ENCODE measurements at places on chromosomes 7 and 10.

DNA sequence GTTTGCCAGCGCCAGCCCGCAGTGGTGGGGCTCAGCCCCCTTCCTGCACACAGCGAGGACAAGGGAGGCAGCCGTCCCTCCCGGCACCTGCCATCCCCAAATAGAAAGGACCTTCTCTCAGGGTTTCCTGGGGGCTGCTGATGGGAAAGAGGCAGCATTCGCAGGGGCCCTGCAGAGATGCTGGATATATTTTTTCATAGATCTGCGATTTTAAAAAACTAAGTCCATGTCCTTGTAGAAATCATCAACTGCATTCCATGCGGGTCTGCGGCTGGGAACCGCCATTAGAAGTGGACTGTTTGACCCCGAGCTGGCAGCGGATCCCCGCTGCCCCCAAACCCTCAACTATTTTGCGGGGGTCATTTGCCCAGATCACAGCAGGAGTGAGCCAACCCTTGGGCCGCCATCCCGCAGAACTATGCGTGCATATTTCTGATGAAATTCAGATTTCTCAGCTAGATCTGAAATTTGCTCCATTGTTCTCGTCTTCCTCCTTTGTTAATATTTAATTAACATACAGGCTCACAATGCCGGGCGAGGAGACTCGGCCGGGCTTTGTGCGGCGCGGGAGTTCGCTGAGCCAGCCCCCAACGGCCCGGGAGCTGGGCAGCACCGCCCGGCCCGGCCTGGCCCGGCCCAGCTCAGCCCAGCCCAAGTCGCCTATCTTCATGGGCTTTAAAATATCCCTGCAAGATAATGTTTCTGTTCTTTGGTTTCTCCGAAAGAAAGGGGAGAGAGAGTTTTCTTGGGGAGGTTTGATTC lies 2.0 kb downstream of the EN2 start:
- H3K27me3 ChIP-seq: peaks cover 59% of the 10 kb centered on the region
- peaks cover 20% of the 10 kb centered on the region for H3K4me1 ChIP-seq
- H3K27ac ChIP-seq: peak overlapping the region; percentile 69
- peak overlapping the region; percentile 86 for H3K4me3 ChIP-seq
- no peak for DNase-seq
- H3K36me3 ChIP-seq: peaks cover 40% of the 10 kb centered on the region

- H3K4me3 ChIP-seq: peak overlapping the region; percentile 94
- peaks cover 17% of the 10 kb centered on the region for H3K4me1 ChIP-seq
Measured at GRCh38 chr10:75407713-75408508, 6.3 kb upstream of the ZNF503 start.

DNA sequence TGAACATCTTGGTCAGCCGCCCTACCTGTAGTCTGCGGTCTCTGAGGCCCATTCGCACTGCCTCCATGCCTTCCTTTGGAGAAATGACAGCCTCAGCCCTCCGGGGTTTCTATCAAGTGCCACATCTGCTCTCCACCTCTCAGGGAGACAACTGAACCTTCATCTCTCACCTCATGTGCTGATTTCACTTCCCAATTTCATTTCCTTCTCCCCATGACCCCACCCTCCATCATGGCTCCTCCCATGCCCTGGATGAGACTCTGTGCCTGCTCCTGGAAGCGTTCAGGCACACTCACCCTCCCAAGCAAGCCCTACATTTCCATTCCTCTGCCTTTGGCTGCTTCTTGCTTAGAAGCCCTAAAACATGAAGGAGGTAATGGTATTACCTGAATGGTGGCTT lies 7.8 kb upstream of the SCD start:
- H3K27ac ChIP-seq: no peak overlapping the region
- H3K36me3 ChIP-seq: no peaks in the 10 kb centered on the region
- H3K4me1 ChIP-seq: peaks cover 9% of the 10 kb centered on the region
- H3K4me3 ChIP-seq: no peak overlapping the region
- H3K27me3 ChIP-seq: peaks cover 17% of the 10 kb centered on the region

DNA sequence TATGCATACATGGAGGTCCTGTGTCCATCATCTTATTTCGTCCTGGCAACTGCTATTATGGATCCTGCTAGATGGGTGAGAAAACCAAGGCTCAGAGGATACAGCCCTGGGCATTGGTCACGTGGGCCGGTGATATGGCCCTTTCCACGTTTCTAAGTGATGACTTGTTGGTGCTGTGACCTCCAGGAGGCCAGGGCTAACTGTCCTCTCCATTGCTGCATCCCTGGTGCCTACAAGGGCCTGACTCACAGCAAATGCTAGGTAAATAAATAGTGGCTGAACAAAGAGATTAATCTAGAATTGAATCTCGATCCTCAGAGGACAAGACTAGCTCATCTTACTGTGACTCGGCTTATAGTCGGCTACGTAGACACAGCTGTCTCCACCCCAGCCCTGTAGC lies 78.6 kb downstream of the FAM53B start:
- H3K4me1 ChIP-seq: no peaks in the 10 kb centered on the region
- DNase-seq: no peak
- no peaks in the 10 kb centered on the region for H3K27me3 ChIP-seq
- H3K27ac ChIP-seq: no peak overlapping the region
- H3K4me3 ChIP-seq: no peak overlapping the region

DNA sequence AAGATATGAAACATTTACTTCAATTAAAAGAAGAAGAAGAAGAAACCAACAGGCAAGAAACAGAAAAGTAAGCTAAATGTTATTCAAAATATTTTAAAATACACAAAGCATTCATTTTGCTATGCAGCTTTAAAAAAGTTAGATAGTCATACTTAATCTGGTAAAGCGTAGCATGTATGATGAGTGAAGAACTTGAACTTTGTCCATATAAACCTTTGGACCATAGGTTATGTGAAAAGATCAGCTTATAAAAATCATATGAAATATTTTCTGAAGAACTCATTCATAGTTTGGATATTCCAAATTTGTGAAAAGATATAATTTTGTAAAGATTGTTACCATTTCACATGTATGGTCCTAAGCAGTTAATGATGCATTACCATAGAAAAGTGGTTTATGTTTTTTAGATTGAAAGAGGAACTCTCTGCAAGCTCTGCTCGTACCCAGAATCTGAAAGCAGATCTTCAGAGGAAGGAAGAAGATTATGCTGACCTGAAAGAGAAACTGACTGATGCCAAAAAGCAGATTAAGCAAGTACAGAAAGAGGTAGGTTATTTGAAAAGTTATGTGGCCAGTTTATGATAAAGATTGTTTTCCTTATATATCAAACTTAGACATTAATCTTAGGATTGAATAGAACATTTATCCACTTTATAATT lies 37.3 kb downstream of the KIF20B start:
- no peaks in the 10 kb centered on the region for H3K4me1 ChIP-seq
- no peaks in the 10 kb centered on the region for H3K27me3 ChIP-seq
- peaks cover 21% of the 10 kb centered on the region for H3K36me3 ChIP-seq
- DNase-seq: no peak

- H3K27ac ChIP-seq: no peak overlapping the region
- no peaks in the 10 kb centered on the region for H3K36me3 ChIP-seq
- no peak overlapping the region for H3K4me3 ChIP-seq
- no peaks in the 10 kb centered on the region for H3K27me3 ChIP-seq
- peaks cover 9% of the 10 kb centered on the region for H3K4me1 ChIP-seq
Measured at GRCh38 chr10:101386659-101387259, 32.8 kb downstream of the BTRC start.

GRCh38 chr10:17199351-17199804 lies 2.1 kb downstream of the TRDMT1 start:
- peaks cover 39% of the 10 kb centered on the region for H3K4me1 ChIP-seq
- no peak for DNase-seq
- H3K27me3 ChIP-seq: no peaks in the 10 kb centered on the region

- no peak for DNase-seq
- peaks cover 11% of the 10 kb centered on the region for H3K36me3 ChIP-seq
- peaks cover 35% of the 10 kb centered on the region for H3K4me1 ChIP-seq
Measured at GRCh38 chr7:44729949-44730590, 18.6 kb upstream of the ZMIZ2 start.

DNA sequence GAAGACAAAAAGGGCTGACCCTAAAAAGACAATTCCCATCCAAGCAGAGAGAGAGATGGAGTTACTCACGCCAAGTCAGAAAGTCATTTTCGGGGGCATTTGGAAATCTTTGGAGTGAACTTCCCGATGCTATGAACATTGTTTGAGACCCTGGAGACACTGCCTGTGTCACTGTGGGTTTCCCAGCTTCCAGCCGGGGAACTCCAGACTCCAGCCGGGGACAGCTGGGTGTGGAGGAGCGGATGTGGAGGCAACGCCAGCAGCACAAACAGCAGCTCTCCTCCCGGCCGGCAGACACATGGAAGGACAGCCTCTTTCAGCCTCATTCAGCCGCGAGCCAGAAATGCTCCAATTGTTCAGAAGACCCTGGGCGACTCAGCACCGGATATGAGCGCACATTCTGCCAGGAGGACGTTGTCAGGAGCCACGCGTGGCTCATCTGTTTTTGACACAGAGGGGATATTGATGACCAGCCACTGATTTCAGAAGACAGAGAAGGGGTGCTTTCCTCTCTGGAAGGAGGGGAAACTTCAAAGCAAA lies 97.6 kb downstream of the PRPF18 start:
- no peak overlapping the region for H3K27ac ChIP-seq
- no peaks in the 10 kb centered on the region for H3K27me3 ChIP-seq
- peaks cover 9% of the 10 kb centered on the region for H3K4me1 ChIP-seq
- H3K36me3 ChIP-seq: no peaks in the 10 kb centered on the region

DNA sequence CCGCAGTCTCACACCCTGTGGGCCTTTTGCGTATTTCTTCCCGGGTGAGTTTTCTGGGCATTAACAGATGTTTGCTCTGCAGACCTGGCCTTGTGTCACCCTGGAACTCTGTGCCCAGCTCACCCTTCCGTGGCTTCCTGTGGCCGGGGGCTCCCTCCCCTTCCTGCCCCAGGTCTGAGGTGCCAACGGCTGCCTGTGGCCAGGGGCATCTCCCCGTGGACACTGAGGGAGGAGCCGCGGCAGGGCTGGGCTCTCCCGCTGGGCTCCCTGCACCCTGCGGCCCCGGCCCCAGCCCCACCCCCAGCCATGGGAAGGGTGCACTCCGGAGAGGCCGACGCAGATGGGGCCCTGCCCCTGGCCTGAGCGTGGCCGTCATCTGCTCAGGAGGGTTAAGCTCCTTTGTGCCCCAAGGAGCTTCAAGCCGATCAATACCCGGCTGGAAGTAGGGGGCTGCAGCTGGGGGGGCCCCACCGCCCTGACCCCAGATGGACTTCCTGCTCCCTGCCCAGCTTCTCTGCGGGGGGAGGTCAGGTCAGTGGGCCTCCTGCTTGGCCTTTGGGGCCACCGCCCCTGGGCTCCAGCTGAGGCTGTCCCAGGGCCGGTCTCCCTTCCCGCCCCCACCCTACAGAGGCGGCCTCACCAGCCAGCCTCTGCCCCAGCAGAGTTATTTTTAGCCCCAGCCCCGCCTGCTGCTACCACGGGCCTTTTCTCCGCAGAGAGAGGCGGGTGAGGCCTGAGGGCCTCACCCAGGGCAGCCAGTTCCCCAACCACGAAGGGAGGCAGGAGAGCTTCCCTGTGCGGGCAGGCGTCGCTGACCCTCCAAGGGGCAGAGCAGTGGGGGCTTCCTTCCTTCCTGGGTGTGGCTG lies 24.2 kb downstream of the PWWP2B start:
- H3K4me1 ChIP-seq: peaks cover 6% of the 10 kb centered on the region
- no peaks in the 10 kb centered on the region for H3K27me3 ChIP-seq
- H3K36me3 ChIP-seq: peaks cover 4% of the 10 kb centered on the region
- peak overlapping the region; percentile 52 for H3K4me3 ChIP-seq
- peak; percentile 64 for DNase-seq

DNA sequence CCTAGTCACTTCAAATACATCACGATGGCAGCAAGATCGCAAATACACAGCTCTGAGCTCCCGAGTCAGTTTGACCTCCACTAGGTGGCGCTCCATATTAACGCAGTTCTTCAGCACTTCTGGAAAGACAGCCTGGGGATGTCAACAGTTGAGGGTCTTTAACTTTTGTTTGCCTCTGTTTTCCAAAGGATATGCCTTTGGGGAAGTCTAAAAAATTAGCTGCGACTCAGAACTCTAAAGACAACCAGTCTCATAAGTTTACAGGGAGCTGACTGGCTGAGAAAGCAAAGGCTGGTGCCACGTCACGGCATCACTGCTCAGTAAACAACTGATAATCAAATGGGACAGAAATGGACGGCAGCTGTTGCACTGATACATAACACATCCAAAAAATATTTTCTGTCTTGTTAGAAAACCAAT lies 458.8 kb downstream of the SORCS1 start:
- peak; percentile 50 for DNase-seq
- H3K27me3 ChIP-seq: peaks cover 7% of the 10 kb centered on the region
- no peaks in the 10 kb centered on the region for H3K4me1 ChIP-seq
- H3K36me3 ChIP-seq: no peaks in the 10 kb centered on the region

GRCh38 chr10:28939281-28940157 lies 262.2 kb downstream of the BAMBI start:
- H3K27me3 ChIP-seq: no peaks in the 10 kb centered on the region
- peak overlapping the region; percentile 90 for H3K27ac ChIP-seq
- peak overlapping the region; percentile 66 for H3K4me3 ChIP-seq
- H3K36me3 ChIP-seq: peaks cover 20% of the 10 kb centered on the region
- H3K4me1 ChIP-seq: peaks cover 55% of the 10 kb centered on the region

DNA sequence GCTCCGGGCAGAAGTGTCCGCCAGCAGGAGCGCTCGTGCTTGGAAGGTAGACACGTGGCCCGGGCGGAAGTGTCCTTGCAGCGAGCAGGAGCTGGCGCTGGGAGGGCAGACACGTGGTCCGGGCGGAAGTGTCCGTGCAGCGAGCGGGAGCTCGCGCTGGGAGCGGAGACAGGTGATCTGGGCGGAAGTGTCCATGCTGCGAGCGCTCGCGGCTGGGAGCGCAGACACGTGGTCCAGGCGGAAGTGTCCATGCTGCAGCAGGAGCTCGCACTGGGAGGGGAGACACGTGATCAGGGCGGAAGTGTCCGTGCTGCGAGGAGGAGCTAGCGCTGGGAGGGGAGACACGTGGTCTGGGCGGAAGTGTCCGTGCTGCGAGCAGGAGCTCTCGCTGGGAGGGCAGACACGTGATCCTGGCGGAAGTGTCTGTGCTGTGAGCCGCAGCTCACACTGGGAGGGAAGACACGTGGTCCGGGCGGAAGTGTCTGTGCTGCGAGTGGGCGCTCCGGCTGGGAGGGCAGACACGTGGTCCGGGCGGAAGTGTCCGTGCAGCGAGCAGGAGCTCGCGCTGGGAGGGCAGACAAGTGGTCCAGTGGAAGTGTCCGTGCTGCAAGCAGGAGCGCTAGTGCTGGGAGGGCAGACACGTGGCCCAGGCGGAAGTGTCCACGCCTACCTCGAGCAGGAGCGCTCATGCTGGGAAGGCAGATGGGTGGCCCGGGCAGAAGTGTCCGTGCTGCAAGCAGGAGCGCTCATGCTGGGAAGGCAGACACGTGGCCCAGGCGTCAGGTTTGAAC lies 41.1 kb upstream of the PRKAR1B start:
- no peaks in the 10 kb centered on the region for H3K27me3 ChIP-seq
- peaks cover 59% of the 10 kb centered on the region for H3K36me3 ChIP-seq
- H3K4me1 ChIP-seq: no peaks in the 10 kb centered on the region
- no peak for DNase-seq

GRCh38 chr7:179948-180694 lies 12.2 kb upstream of the FAM20C start:
- no peaks in the 10 kb centered on the region for H3K4me1 ChIP-seq
- peaks cover 72% of the 10 kb centered on the region for H3K27me3 ChIP-seq

GRCh38 chr7:106569500-106569929 lies 91.4 kb downstream of the CCDC71L start:
- H3K4me3 ChIP-seq: peak overlapping the region; percentile 38
- H3K27ac ChIP-seq: peak overlapping the region; percentile 99
- no peaks in the 10 kb centered on the region for H3K27me3 ChIP-seq
- peaks cover 36% of the 10 kb centered on the region for H3K4me1 ChIP-seq
- DNase-seq: no peak
